LHCN-M2 (cell line): ENCODE measurements at places on chromosomes 4 and X. TPM values are rescaled to one million over a fixed set of nuclear protein-coding genes. Genes with fewer than 3 reads are reported as not detected.

GRCh38 chr4:10015140-10015753 is 6.0 kb downstream of the SLC2A9 start:
- DNase-seq, result peak; percentile 25

Gene TRO
- 21.3 and 21.5 TPM in 2 replicates for total RNA-seq

DNA sequence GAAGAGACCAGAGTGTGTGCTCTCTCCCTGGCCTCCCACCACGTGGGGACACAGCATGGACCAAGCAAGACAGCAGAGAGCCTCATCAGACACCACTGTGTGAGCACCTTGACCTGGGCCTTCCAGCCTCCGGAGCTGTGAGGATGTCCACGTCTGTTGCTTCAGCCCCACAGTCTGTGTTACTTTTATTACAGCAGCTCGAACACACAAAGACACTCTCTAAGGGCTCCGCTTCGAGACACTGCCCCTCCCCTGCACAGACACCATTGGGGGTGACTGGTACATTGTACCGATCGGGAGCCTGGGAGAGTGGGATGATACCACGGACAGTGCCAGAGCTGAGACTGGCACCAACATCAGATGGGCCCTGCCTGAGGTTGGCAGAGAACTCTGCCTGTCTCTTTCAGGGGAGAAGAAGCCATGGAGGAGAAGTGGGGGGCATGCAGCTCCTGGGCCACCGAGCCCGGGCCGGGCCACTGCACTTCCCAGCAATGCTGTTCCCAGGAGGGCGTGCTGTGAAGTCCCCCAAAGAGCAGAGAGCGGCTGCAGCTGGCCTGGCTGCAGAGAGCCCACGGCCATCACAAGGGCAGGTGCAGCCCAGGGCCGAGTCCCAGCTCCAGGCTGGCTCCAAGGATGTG is 48.1 kb upstream of the HMX1 start:
- no peak for DNase-seq

Gene ZCCHC18
- total RNA-seq, result 0.64 TPM in 1 of 2 replicates, not detected in the other

Gene MTTP
- 0.06 TPM in 1 of 2 replicates, not detected in the other for total RNA-seq

Gene BEND2
- total RNA-seq, result not detected in 2 replicates

- DNase-seq, result peak; percentile 88
Measured at GRCh38 chr4:161714022-161714751, 449.6 kb downstream of the FSTL5 start.

DNA sequence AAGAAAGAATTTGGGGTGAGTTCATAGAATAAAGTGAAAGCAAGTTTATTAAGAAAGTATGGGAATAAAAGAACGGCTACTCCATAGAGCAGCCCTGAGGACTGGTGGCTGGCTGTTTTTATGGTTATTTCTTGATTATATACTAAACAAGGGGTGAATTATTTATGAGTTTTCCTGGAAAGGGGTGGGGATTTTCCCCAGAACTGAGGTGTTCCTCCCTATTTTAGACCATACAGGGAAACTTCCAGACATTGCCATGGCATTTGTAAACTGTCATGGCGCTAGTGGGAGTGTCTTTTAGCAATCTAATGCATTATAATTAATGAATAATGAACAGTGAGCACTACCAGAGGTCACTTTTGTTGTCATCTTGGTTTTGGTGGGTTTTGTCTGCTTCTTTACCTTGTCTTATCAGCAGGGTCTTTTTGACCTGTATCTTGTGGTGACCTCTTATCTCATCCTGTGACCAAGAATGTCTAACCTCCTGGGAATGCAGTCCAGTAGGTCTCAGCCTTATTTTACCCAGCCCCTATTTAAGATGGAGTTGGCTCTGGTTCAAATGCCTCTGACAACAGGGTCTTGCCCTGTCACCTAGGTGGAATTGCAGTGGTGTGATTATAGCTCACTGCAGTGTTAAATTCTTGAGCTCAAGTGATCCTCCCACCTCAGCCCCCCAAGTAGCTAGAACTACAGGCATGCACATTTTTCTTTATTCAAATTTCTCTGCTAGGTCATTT is 27.1 kb downstream of the RAPGEF2 start:
- no peak for DNase-seq

- no peak for DNase-seq
Measured at GRCh38 chr4:2320746-2321145, 58.8 kb upstream of the MXD4 start.

DNA sequence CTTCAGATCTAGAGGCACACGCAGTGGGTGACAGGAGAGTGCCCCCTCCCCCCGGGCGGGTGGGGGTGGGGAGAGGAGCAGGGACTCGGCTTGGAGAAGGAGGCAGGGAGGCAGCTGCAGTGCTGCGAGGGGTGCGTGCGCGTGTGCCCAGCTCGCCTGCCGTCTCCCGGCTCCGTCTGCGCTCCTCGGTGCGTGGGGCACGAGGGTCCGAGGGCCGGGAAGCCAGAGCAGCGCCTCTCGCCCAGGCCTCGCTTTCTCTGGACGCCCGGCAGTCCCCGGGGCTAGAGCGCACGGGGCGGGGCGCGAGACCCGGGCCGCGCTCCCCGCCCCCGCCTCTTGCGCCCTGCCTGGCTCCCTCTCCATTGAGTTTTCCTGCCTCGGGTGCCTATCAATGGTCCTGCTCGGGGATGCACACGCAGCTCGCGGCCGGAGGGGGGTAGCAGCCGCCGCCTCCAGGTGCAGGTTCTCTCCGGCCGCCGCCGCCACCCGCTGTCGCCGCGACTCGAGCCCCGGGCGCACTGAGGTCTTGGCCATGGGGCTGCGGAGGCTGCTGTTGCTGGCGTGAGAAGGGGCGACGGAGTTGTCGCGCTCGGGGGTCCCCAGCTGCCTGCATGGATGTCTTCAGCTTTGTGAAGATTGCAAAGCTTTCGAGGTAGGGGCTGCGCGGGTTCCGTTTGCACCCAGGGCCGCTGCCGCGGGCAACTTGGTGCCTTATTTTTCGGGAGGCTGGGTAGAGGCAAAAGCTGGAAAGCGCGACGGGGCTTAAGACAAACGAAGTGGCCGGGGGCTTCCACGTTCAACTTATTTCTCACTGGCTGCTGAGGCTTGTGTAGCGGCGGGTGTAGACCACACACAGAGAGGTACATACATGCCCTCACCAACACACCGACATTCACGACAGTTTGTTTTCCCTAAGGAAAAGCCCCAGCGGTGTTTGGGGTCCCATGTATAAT is at the start of gene FRMPD4:
Gene FRMPD4, plus strand, starts transcription at position 113 of the 953 bp plus-strand sequence. Its CDS starts 499 bp downstream, at position 612.
- peak; percentile 55 for DNase-seq

DNA sequence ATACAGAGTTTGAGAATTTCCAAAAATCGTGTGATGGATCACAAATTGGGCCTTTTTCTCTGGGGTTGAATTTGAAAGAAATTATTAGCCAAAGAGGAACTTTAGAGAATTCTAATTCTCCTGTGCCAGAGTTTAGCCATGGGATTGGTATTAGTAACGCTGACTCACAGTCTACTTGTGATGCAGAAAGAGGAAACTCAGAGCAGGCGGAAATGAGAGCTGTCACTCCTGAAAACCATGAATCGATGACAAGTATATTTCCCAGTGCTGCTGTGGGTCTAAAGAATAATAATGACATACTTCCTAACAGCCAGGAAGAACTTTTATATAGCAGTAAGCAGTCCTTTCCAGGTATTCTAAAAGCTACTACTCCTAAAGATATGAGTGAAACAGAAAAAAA is 64.9 kb downstream of the N4BP2 start:
- peak; percentile 83 for DNase-seq

- DNase-seq, result peak; percentile 63
Measured at GRCh38 chrX:29617276-29617675, 598.1 kb upstream of the MAGEB2 start.

Gene SYN1
- total RNA-seq, result 0.17 and 0.51 TPM in 2 replicates

Gene APBB2
- 109 and 112 TPM in 2 replicates for total RNA-seq

DNA sequence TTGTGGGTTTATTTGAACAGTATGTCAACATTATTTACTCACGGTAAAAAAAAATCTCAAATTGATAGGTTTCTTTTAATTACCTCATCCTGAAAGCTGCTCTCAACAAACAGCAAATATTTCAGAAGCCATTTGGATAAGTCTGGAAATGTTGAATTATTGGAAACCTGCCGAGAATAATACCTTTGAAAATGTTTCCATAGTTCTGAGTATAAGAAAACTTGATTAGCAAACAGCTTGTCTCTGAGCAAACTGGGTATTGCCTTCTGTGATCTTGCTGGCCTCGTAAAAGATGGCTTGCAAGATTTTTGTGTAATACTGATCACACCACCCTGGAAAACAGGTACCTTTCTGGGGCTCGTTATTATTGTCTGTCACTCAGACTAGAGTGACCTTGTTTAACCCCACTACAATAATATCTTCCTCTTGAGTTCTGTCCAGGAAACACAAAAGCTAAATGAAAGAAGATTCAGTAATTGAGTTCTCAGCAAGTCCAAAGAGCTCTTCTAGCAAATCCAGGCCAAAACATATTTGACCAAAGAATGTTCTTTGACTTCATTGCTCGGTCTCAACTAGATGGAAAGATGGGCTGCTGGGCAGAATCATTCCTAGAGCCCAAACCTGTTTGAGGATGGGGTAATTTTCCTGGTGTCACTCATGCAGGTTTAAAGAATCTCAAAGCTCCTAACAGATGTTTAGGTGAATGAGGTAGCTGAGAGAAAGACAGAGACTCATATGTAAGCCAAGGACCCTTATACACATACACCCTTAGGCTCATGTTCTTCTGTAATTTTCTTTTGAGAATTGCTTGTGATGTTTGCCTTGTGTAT is 255.6 kb upstream of the JADE1 start:
- DNase-seq, result no peak

GRCh38 chrX:108090491-108091263 is 665 bp downstream of the PSMD10 start:
- peak; percentile 29 for DNase-seq

Gene COL4A6
- 0.75 and 0.83 TPM in 2 replicates for total RNA-seq

GRCh38 chr4:120839974-120840751 is 82.4 kb downstream of the PRDM5 start:
- DNase-seq, result no peak

- no peak for DNase-seq
Measured at GRCh38 chrX:49137492-49137891, 14.0 kb upstream of the GPKOW start.

Gene F8A1
- 2.6 and 3.6 TPM in 2 replicates for total RNA-seq

- no peak for DNase-seq
Measured at GRCh38 chr4:179880756-179881155, 2362.4 kb upstream of the TENM3 start.

GRCh38 chr4:85828027-85828890 is 353.3 kb downstream of the ARHGAP24 start:
- peak; percentile 69 for DNase-seq

DNA sequence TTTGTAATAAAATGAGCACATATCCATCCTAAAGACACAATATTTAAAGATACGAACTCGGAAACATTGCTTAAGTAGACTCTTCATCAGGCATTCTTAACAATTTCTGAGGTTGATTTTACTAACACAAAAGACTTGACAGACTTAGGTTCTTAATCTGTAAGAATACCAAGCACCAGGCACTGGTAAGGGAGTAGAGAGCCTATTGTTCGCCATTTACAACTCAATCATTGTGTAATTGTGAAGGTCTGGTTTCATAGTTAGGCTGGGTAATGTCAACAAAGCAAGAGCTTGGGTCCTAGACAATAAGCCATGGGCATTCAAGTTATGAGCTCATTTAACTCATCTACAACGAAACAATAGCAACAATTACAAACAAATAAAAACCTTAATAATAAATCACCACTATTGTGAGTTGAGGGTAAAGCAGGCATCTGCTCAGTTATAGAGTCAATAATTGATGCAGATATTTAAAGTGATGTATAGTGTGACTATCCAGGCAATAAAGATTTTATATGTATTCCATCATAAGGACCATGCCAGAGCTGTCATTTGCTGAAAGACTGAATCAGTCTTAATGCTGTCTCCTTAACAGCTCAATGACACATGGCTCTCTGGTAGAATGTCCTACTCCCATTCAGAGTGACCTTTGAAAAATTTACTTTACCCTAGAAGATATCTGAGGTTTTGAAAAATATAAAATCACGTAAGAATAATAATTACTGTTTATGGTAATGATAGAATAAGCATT is 664.0 kb upstream of the PCDH7 start:
- DNase-seq, result no peak

- peak; percentile 56 for DNase-seq
Measured at GRCh38 chr4:95255396-95256107, 293.2 kb downstream of the UNC5C start.

- no peak for DNase-seq
Measured at GRCh38 chr4:150130933-150131332, 52.7 kb downstream of the DCLK2 start.

DNA sequence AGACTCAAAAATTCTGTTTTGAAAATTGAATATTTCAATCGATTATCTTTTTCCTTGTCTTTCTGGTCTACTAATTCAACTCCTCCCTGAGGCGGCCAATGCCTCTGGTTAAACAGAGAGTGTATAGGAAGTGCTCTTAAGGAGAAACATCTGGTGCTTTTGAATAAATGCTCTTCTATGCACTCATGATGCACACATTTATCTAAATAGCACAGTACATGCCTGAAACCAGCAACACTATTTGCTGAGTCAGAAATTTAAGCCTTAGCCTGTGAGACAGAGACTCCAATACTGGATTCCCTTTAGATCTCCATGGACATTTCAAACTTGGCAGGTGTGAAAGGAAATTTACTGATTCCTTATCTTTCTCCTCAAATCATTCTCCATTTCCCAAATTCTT is 118.6 kb downstream of the SLIT2 start:
- no peak for DNase-seq

Gene AKAP14
- not detected in 2 replicates for total RNA-seq

DNA sequence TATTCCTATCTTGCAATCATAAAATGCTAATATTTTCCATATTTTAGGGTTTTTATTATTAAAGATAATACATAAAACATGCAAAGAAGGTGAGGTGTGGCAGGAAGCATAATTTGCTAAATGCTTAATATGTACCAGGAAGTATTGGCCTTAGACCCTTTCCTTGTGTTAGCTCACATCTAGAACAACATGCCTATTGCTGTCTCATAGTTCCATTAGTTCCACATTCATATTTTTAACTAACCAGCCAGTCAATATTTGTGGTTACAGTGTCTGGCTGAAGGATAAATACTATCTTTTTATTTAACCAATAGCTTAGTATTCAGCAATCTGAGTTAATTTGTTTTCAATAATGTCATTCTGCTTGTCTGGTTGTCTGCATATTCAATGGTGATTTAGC is 432.6 kb downstream of the INPP4B start:
- DNase-seq, result no peak

Gene EXOSC9
- 87.1 and 103 TPM in 2 replicates for total RNA-seq

- DNase-seq, result no peak
Measured at GRCh38 chrX:9352243-9352642, 112.6 kb upstream of the TBL1X start.

Gene DTHD1
- total RNA-seq, result not detected in 2 replicates

DNA sequence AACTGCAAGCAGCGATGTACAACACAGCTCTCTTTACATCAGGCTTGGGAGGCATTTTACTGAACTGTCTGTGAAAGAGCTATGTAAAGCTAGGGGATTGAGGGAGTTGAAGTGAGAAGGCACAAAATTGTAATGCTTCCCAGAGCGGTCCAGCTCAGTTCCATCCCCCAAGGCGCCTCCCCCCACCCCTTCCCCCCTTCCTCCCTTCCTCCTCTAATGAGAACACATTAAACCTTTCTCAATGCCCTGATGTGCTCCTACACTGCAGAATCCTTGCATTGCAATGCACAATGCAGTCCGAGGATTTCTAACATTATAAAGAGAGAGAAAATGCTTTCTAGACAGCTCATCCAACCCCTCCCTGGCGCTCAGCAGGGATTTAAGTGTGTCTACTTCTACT is 73.9 kb downstream of the CXXC4 start:
- DNase-seq, result no peak

GRCh38 chrX:96621811-96622210 is 62.8 kb upstream of the DIAPH2 start:
- DNase-seq, result no peak
